ENCODE measurements at places on chromosomes 12 and 14.

- no peaks in the 10 kb centered on the region for H3K36me3 ChIP-seq
- no peaks in the 10 kb centered on the region for H3K27me3 ChIP-seq
- no peak overlapping the region for H3K27ac ChIP-seq
- no peak overlapping the region for H3K4me3 ChIP-seq
- no peak for DNase-seq
Observed at GRCh38 chr14:68611599-68611998, 181.3 kb downstream of the ZFP36L1 start.

GRCh38 chr12:78645956-78646355 is 218.6 kb upstream of the SYT1 start:
- no peak for DNase-seq
- H3K27ac ChIP-seq: no peak overlapping the region
- H3K4me3 ChIP-seq: no peak overlapping the region

- H3K4me3 ChIP-seq: no peak overlapping the region
- no peak overlapping the region for H3K27ac ChIP-seq
- DNase-seq: no peak
- H3K4me1 ChIP-seq: peaks cover 13% of the 10 kb centered on the region
- no peaks in the 10 kb centered on the region for H3K36me3 ChIP-seq
Observed at GRCh38 chr12:30989754-30990153, 63.2 kb downstream of the TSPAN11 start.

DNA sequence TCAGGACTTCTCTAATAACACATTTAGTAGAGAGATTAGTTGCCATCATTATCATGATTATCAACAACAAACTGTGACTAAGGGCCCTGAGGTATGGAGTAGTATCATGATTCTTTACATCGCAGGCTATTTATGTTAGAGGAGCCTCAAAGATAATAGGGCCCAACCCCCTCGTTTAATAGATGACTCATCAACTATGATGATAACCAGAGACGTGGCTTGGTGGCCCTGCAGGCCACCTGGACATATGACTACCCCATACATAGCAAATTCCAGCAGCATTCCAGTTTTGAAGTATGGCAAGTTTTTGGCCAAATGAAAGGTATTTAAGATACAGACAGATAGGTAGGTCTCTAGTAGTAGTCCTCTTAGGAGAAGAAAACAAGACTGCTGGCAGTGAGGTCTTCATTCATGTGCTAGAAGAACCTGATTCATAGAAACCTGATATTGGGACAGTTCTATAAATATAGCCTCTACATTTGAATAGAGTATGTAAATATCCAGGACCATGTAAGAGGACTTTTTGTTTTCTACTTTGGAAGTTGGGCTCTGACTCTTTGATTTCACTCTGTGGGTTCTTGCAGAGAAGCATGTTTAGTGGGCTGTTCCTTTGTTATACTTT is 5.6 kb downstream of the RIC8B start:
- no peak overlapping the region for H3K27ac ChIP-seq
- peaks cover 4% of the 10 kb centered on the region for H3K36me3 ChIP-seq
- H3K27me3 ChIP-seq: no peaks in the 10 kb centered on the region
- DNase-seq: peak; percentile 71
- H3K4me3 ChIP-seq: no peak overlapping the region

DNA sequence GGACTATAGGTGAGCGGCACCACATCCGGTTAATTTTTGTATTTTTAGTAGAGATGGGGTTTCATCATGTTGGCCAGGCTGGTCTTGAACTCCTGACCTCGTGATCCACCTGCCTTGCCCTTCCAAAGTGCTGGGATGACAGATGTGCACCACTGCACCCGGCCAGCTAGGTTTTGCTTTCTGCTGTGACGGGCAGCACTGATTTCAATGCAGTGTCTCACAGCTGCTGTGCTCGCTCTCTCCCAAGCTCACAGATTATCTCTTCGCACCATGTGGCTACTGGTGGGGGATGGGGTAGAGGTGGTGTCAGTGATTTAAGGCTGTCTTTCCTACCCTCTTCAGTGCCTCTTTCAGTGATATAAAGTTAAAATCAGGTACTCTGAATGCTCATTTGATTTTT is 909.1 kb downstream of the TRHDE start:
- H3K27me3 ChIP-seq: no peaks in the 10 kb centered on the region
- no peak for DNase-seq
- no peaks in the 10 kb centered on the region for H3K36me3 ChIP-seq
- H3K4me3 ChIP-seq: no peak overlapping the region

GRCh38 chr12:83634726-83635267 is 948.1 kb downstream of the TMTC2 start:
- no peaks in the 10 kb centered on the region for H3K27me3 ChIP-seq
- DNase-seq: no peak
- no peak overlapping the region for H3K27ac ChIP-seq
- H3K36me3 ChIP-seq: no peaks in the 10 kb centered on the region
- H3K4me1 ChIP-seq: no peaks in the 10 kb centered on the region
- no peak overlapping the region for H3K4me3 ChIP-seq

DNA sequence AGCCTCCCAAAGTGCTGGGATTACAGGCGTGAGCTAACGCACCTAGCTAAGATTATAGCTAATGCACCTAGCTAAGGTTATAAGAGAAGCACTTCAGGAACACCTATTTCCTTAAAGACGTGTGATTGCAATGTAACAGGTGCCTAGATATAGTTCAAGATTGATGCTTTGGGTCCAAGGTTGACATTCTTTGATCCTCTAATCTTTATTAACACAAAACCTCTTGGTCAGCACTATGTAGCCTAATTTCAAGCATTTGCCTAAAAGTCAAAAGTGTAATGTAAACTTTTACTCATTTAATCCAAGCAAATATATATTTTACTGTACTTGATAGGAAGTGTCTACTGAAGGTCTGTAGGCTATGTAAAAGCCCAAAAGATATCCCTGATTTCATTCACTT is 36.5 kb downstream of the SCFD1 start:
- peaks cover 90% of the 10 kb centered on the region for H3K36me3 ChIP-seq
- no peaks in the 10 kb centered on the region for H3K27me3 ChIP-seq
- no peaks in the 10 kb centered on the region for H3K4me1 ChIP-seq
- no peak overlapping the region for H3K27ac ChIP-seq
- H3K4me3 ChIP-seq: no peak overlapping the region

GRCh38 chr12:132211326-132211725 is 67.1 kb downstream of the NOC4L start:
- no peaks in the 10 kb centered on the region for H3K4me1 ChIP-seq
- H3K4me3 ChIP-seq: no peak overlapping the region
- peaks cover 38% of the 10 kb centered on the region for H3K27me3 ChIP-seq

- no peaks in the 10 kb centered on the region for H3K36me3 ChIP-seq
- H3K27me3 ChIP-seq: no peaks in the 10 kb centered on the region
- H3K4me3 ChIP-seq: no peak overlapping the region
- no peak overlapping the region for H3K27ac ChIP-seq
- H3K4me1 ChIP-seq: no peaks in the 10 kb centered on the region
- DNase-seq: peak; percentile 25
Observed at GRCh38 chr12:25311506-25311905, 60.8 kb upstream of the KRAS start.

DNA sequence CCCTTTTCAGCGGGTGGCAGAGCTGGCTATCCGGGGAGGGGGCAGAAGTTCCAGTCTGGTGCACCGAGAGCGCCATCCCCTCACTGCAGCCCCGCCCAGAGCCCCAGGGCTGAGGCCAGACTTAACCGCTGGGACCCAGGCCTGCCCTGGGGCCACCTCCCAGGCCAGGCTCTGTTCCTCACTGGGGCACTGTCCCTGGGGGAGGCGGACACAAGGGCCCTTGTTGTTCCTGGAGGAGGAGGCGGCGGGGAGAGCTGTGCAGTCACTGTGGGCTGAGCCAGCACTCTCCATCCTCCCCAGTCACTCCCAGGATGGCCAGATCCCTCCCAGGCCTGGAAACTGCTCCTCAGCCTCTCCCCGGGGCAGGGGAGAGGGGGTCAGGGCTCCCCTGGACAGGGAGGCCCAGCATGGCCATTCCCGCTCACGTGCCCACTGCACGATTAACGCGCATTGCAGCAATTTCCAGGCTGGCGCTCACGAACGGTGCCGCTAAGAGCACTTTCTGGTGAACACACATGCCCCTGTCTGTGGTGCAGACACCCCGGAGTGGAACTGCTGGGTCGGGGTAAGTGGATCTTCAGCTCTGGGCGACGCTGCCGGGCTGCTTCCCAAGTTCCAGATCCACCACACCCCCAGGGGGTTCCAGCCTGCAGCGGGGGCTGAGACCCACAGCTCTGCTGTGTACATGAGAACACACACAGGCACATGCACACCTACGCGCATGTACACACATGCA is 89.8 kb upstream of the SFSWAP start:
- DNase-seq: no peak
- H3K4me1 ChIP-seq: peaks cover 10% of the 10 kb centered on the region
- no peak overlapping the region for H3K27ac ChIP-seq
- no peak overlapping the region for H3K4me3 ChIP-seq
- peaks cover 72% of the 10 kb centered on the region for H3K27me3 ChIP-seq

GRCh38 chr12:55699471-55700055 is 8.1 kb downstream of the ITGA7 start:
- H3K36me3 ChIP-seq: peaks cover 65% of the 10 kb centered on the region
- no peak for DNase-seq
- H3K27ac ChIP-seq: no peak overlapping the region
- no peak overlapping the region for H3K4me3 ChIP-seq

DNA sequence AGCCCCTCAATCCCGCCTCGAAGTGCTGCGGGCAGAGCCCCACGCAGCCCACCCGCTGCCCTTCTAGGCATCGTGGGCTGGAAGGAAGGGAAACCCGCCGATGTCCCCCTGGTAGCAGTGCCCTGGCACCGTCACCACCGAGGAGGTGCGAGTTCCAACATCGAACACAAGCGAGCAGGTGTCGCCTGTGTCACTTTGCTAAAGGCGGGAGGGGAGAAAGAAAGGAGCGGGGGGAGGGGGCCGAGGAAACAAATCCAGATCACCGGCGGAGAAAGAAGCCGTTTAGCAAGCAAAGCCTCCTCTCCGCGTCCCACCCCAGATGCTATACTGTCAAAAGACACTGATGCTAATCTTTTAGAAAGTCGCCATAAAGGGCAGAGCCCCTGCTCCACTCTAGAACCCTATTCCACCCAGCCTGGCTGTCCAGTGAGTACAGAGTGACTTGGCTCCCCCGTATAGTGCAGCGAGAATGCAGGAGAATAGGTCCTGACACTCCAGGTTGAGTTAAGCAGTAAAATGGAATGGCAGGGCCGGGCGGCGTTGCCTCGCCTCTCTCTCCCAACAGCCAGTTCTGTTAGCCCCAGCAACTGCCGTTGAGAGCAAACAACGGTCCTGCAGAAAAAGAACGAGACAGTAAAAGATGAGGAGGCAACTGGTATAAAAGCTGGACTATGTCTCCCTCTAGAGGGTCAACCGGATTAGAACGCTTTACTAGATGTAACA is 67.9 kb upstream of the USP15 start:
- peaks cover 19% of the 10 kb centered on the region for H3K4me1 ChIP-seq
- H3K4me3 ChIP-seq: peak overlapping the region; percentile 79
- no peak overlapping the region for H3K27ac ChIP-seq
- H3K27me3 ChIP-seq: peaks cover 34% of the 10 kb centered on the region

GRCh38 chr14:72929316-72930080 is 3.2 kb downstream of the DCAF4 start:
- H3K27ac ChIP-seq: no peak overlapping the region
- H3K36me3 ChIP-seq: no peaks in the 10 kb centered on the region
- DNase-seq: no peak

DNA sequence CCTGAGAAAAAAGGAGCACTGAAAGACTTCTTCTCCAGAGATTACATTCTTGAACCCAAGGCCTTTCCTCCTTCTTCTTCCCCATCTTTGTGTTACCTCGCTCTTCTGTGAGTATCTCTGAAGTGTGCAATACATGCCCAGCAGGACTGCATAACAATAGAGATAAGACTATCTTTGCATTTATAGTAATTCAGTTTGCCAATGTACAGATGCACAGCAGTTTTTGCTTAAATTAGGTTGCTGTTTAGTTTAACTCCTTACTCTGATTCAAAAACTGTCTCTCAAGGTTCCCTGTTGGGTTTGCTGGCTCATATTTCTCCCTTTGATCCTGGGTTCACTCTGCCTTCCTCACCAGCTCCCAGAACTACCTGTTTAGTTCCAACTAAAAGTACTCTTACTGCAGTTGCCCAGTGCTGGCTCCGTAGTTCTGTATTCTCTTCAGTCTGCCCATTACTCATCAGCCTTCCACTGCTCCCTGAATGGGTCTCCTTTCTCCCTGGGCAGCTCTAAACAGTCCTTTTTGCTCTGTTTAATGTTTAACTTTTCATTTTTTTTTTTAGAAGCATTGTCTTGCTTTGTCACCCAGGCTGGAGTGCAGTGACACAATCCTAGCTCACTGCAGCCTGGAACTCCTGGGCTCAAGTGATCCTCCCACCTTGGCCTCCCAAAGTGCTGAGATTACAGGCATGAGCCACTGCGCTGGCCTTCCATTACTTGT is 180.6 kb upstream of the CAND1 start:
- H3K36me3 ChIP-seq: no peaks in the 10 kb centered on the region
- H3K27ac ChIP-seq: no peak overlapping the region
- H3K4me1 ChIP-seq: no peaks in the 10 kb centered on the region
- DNase-seq: no peak
- peaks cover 3% of the 10 kb centered on the region for H3K27me3 ChIP-seq

- peaks cover 84% of the 10 kb centered on the region for H3K36me3 ChIP-seq
- no peaks in the 10 kb centered on the region for H3K4me1 ChIP-seq
- no peak overlapping the region for H3K4me3 ChIP-seq
- H3K27ac ChIP-seq: no peak overlapping the region
- no peaks in the 10 kb centered on the region for H3K27me3 ChIP-seq
Observed at GRCh38 chr14:20384886-20385285, 28.4 kb downstream of the TEP1 start.

GRCh38 chr14:21042918-21043317 is 756 bp downstream of the RNASE7 start:
- no peak overlapping the region for H3K4me3 ChIP-seq
- H3K27me3 ChIP-seq: no peaks in the 10 kb centered on the region
- H3K4me1 ChIP-seq: peaks cover 7% of the 10 kb centered on the region
- no peak overlapping the region for H3K27ac ChIP-seq
- H3K36me3 ChIP-seq: no peaks in the 10 kb centered on the region
- no peak for DNase-seq

GRCh38 chr12:132327336-132328171 is 1.8 kb downstream of the GALNT9 start:
- peak; percentile 1 for DNase-seq
- peaks cover 1% of the 10 kb centered on the region for H3K4me1 ChIP-seq
- no peaks in the 10 kb centered on the region for H3K36me3 ChIP-seq
- peaks cover 51% of the 10 kb centered on the region for H3K27me3 ChIP-seq
- no peak overlapping the region for H3K27ac ChIP-seq
- no peak overlapping the region for H3K4me3 ChIP-seq

GRCh38 chr14:31038521-31039166 is 12.5 kb upstream of the STRN3 start:
- no peak overlapping the region for H3K27ac ChIP-seq
- H3K4me1 ChIP-seq: peaks cover 1% of the 10 kb centered on the region
- no peak for DNase-seq
- no peaks in the 10 kb centered on the region for H3K36me3 ChIP-seq

All from mesenchymal stem cell (in vitro differentiated cells and primary cell).